ENCODE measurements at places on chromosomes 11 and 22.

DNA sequence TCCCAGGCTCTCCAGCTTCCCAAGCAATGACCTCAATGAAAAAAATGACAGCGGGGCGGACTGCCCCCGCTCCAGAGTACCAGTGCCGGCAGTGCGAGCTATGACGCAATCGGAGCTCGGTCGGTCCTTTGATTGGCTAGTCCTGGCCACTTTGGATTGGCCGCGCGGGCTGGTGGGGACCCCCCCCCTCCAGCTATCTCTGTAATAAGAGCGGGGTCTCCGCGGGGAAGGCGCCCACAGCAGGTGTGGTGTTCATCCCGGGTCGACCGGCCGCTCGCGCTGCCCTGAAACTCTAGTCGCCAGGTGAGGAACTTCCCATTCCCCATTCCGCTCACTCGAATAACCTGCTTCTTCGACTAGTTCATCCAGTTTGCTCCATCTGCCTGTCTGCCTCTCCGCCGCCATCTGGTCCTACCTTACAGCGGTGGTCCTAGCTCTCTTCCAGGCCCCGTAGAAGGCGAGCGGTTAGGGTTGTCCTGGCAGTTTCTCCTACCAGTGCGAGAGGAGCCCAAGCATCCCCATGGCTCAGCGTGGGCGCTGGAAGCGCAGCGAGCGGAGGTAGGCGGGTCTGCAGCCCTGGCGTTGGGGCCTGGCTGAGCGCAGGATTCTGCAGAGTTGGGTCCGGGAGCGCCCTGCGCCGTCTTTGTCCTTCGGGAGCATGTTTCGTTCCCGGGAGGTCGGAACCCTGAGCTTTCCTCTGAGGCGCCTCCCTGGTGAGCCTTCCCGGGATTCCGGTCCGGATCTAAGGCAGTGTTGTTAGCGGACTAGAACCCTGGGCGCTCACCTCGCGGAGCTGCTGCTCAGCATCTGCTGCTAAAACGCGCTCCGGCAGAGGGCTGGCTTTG is at the start of gene CALCB:
Gene CALCB (plus strand): TSS at position 233 of the 845 bp plus-strand sequence. CDS start 1,126 bp downstream, outside the sequence.
- peaks cover 23% of the 10 kb centered on the region for H3K27me3 ChIP-seq
- peak within 1 kb of the TSS; percentile 76 for H3K4me3 ChIP-seq
- peaks cover 19% of the 10 kb centered on the region for H3K4me1 ChIP-seq
- DNase-seq: peak; percentile 36
- H3K36me3 ChIP-seq: no peaks in the 10 kb centered on the region

DNA sequence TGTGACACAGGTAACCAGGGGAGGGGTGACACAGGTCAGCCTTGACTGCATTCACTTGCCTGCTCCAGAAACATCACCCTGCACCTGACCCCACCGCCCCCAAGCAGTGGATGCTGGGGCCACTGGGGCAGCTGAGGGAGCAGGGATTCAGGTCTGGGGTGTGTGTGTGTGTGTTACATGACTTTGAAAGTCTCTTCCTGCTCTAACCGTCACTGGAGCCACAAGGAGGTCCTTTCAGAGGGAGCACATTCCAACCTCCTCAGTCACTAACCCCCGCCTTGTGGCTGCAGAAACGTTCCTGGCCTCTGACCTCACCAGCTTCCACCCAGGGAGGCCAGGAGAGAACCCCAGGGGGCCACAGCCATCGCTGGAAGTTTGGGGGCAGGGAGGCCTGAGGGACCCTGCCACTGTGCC is 2.9 kb upstream of the FOSL1 start:
- no peak overlapping the region for H3K27ac ChIP-seq
- peaks cover 7% of the 10 kb centered on the region for H3K36me3 ChIP-seq
- H3K4me1 ChIP-seq: peaks cover 20% of the 10 kb centered on the region
- DNase-seq: no peak
- H3K4me3 ChIP-seq: no peak overlapping the region

DNA sequence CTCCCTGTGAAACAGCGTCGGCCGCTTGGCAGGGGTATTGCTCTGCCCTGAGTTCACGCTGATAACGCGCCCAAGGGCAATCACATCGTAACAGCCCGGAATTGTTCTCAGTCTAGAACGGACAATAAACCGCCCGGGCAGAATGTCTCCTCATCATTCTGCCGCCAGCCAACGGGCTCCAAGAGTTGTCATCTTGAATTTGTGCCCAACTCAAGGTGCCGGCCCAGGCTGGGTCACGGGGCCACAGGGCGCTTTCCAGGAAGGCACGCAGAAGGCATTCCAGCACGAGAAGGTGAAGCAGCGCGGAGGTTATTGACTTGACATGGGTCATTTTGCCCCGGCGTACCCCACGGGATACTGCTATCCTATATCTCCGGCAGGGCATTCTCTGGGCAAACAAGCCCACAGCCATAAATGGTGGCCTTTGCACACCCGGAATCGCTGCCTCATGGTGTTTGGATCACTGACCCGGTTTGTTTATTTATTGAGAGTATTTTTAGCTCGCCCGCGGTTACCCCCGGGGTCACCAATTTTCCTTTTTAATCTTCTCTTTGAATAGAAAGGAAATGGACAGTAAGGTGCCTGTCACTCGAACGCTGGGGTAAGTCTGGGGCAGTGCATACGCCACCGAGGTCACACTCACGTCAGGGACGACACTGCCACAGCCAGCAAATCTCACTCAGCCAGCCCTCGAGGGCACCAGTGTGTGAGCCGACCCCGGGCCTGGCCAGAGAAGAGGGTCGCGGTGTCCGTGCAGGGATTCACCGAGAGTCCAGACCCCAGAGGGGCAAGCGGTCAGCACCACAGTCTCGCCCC is 72.4 kb upstream of the FGF3 start:
- H3K27me3 ChIP-seq: peaks cover 28% of the 10 kb centered on the region
- no peak overlapping the region for H3K4me3 ChIP-seq
- H3K4me1 ChIP-seq: no peaks in the 10 kb centered on the region
- no peaks in the 10 kb centered on the region for H3K36me3 ChIP-seq
- no peak overlapping the region for H3K27ac ChIP-seq

DNA sequence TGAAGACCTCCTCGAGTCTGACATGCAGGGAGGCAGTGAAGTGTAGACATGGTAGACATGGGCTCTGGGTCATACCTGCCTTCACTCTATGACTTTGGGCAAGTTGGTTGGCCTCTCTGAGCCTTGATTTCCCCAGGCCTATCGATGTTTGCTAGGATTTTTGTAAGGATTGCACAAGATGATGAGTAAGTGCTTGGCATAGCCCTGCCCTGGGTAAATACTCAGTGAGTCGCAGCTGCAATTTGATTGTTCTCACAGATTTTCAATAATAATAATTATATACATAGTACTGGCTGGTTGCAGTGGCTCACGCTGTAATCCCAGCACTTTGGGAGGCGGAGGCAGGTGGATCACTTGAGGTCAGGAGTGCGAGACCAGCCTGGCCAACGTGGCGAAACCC is 18.1 kb downstream of the MCM5 start:
- no peaks in the 10 kb centered on the region for H3K4me1 ChIP-seq
- H3K27ac ChIP-seq: no peak overlapping the region
- DNase-seq: no peak
- no peak overlapping the region for H3K4me3 ChIP-seq
- no peaks in the 10 kb centered on the region for H3K27me3 ChIP-seq

GRCh38 chr11:32008880-32009551 is 81.9 kb upstream of the RCN1 start:
- peaks cover 21% of the 10 kb centered on the region for H3K27me3 ChIP-seq
- H3K36me3 ChIP-seq: no peaks in the 10 kb centered on the region
- DNase-seq: no peak
- no peaks in the 10 kb centered on the region for H3K4me1 ChIP-seq
- H3K4me3 ChIP-seq: no peak overlapping the region

DNA sequence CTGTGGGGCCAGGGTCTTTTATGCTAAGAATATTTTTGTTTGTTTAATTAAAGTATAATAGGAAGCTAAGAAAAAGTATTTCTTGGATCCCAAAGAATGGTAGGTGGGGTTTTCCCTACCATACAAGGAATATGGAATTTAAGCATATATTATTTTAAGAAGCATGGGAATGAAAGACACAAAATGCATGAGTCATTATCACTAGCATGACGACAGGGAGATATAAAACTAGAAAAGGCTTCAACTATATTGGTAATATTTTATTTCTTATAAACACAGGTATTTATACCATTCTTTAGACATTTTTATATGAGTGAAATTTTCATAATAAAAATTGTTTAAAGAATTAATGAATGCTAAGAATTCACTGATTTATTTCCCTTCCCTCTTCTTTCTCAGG is 39.3 kb upstream of the SOX6 start:
- H3K36me3 ChIP-seq: no peaks in the 10 kb centered on the region
- no peaks in the 10 kb centered on the region for H3K4me1 ChIP-seq
- H3K27ac ChIP-seq: no peak overlapping the region
- no peak overlapping the region for H3K4me3 ChIP-seq

GRCh38 chr11:133699071-133699470 is 146.2 kb downstream of the SPATA19 start:
- H3K4me3 ChIP-seq: no peak overlapping the region
- H3K36me3 ChIP-seq: no peaks in the 10 kb centered on the region
- no peak overlapping the region for H3K27ac ChIP-seq
- peaks cover 6% of the 10 kb centered on the region for H3K27me3 ChIP-seq
- H3K4me1 ChIP-seq: no peaks in the 10 kb centered on the region

DNA sequence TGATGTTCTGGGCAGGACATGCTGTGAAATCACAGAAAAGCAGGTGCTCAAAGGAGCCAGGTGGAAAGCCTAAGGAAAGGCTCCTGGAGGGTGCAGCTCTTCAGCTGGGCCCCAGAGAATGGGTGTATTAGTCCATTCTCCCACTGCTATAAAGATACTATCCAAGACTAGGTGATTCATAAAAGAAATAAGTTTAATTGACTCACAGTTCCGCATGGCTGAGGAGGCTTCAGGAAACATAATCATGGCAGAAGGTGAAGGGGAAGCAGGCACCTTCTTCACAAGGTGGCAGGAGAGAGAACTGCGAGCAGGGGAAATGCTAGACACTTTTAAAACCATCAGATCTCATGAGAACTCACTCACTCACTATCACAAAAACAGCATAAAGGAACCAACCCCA is 43.1 kb upstream of the DEUP1 start:
- peaks cover 10% of the 10 kb centered on the region for H3K27me3 ChIP-seq
- no peak for DNase-seq
- no peak overlapping the region for H3K27ac ChIP-seq

GRCh38 chr11:76835928-76836612 is 24.6 kb upstream of the ACER3 start:
- no peak overlapping the region for H3K4me3 ChIP-seq
- no peaks in the 10 kb centered on the region for H3K4me1 ChIP-seq
- H3K27me3 ChIP-seq: peaks cover 12% of the 10 kb centered on the region
- no peaks in the 10 kb centered on the region for H3K36me3 ChIP-seq
- DNase-seq: no peak

- no peaks in the 10 kb centered on the region for H3K27me3 ChIP-seq
- no peak overlapping the region for H3K4me3 ChIP-seq
- peaks cover 22% of the 10 kb centered on the region for H3K36me3 ChIP-seq
- H3K4me1 ChIP-seq: no peaks in the 10 kb centered on the region
- no peak for DNase-seq
These were observed 22.4 kb downstream of the DEPDC5 start for GRCh38 chr22:31776231-31776630.

DNA sequence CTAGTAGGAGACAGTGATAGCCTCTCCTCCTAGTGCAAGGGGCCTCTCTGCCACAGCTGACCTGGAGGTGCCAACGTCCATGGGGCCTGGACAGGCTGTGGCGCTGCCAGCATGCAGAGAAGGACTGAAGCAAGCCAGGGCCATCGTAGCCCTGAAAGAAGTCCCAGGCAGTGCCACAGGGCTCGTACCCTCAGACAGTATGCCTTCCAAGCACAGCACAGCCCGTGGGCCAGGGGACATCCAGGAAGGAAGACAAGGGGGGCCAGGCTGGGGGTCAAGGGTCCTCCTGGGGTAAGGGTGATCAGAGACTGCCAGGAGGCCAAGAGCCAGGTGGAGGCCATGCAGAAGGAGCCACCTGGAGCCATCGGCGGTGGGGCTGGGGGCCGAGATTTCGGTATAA is 20.4 kb upstream of the MOB2 start:
- no peak for DNase-seq
- H3K4me1 ChIP-seq: peaks cover 21% of the 10 kb centered on the region
- no peak overlapping the region for H3K4me3 ChIP-seq
- H3K27me3 ChIP-seq: no peaks in the 10 kb centered on the region

GRCh38 chr22:37581504-37581903 is 1.6 kb upstream of the LGALS2 start:
- DNase-seq: no peak
- H3K36me3 ChIP-seq: no peaks in the 10 kb centered on the region
- no peak overlapping the region for H3K27ac ChIP-seq
- H3K4me3 ChIP-seq: no peak overlapping the region
- H3K27me3 ChIP-seq: peaks cover 5% of the 10 kb centered on the region

- H3K36me3 ChIP-seq: no peaks in the 10 kb centered on the region
- no peaks in the 10 kb centered on the region for H3K27me3 ChIP-seq
- H3K4me1 ChIP-seq: no peaks in the 10 kb centered on the region
- DNase-seq: no peak
- H3K4me3 ChIP-seq: no peak overlapping the region
These were observed 943.7 kb downstream of the METTL15 start for GRCh38 chr11:29051935-29052334.

- no peak overlapping the region for H3K27ac ChIP-seq
- no peak overlapping the region for H3K4me3 ChIP-seq
- DNase-seq: no peak
- peaks cover 35% of the 10 kb centered on the region for H3K27me3 ChIP-seq
- H3K4me1 ChIP-seq: no peaks in the 10 kb centered on the region
- no peaks in the 10 kb centered on the region for H3K36me3 ChIP-seq
These were observed 30.3 kb upstream of the PAX6 start for GRCh38 chr11:31841435-31841834.

DNA sequence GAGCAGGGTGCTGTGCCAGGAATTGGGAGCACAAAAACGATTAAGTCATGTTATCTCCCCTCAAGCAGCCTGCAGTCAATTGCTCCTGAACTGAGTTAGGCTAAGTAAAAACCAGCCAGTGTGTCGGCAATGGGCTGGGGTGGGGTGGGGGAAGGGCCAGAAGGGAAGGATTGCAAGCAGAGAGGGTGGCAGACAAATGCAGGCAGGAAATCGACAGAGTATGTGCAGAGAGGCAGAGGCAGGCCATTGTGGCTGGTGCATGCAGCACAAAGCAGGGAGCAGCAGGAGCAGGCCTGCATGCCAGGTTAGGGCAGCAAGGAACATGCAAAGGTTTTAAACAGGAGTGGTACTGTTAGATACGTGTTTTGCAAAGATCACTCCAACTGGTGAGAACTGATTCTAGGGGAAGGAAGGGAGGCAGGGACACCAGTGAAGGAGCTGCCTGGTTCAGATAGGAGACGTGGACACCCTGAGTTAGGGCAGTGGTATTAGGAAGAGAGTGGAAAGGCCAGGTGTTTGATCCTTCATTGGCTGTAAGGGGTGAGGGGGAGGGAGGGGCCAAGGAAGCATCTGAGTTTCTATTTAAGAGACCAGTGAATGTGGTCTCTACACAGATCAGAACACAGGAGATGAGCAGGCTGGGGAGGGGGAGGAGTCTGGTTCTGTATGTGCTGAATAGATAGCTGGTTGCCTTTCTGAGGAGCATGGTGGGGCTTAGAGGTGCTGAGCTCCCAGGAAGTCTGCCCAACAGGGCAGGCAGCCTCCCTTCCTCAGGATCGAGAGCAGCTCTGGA is 70.8 kb upstream of the PHOX2A start:
- no peak overlapping the region for H3K27ac ChIP-seq
- no peak overlapping the region for H3K4me3 ChIP-seq
- H3K36me3 ChIP-seq: peaks cover 11% of the 10 kb centered on the region
- no peaks in the 10 kb centered on the region for H3K27me3 ChIP-seq
- no peak for DNase-seq
